B cell (primary cell): ENCODE measurements at places on chromosomes 16 and 17. TPM values are rescaled to one million over a fixed set of nuclear protein-coding genes. Genes with fewer than 3 reads are reported as not detected.

DNA sequence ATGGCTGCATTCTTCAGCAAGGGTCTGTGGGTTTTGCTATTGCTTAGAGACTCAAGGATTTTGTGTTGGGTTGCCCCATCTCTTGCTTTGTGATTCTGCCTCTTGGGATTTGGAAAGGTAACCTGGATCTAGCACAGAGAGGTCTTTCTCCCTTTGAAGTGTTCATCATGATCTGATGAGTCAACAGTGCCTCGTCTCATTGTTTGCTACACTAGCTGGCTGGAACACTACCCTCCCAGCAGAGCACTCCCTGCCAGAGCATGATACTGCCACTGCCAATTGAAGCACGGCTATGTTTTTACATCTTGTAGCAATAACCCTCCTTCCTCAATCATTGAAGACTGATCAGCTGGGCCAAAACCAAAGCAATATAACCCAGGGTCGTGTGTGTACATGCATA, 361.0 kb downstream of the CDH13 start:
- no peaks in the 10 kb centered on the region for H3K36me3 ChIP-seq
- H3K4me1 ChIP-seq = no peaks in the 10 kb centered on the region
- no peak for DNase-seq
- no peak overlapping the region for H3K27ac ChIP-seq
- H3K27me3 ChIP-seq = no peaks in the 10 kb centered on the region

Gene SYNGR2
- 380 and 390 TPM in 2 replicates for total RNA-seq

- H3K36me3 ChIP-seq = no peaks in the 10 kb centered on the region
- no peak overlapping the region for H3K27ac ChIP-seq
- no peaks in the 10 kb centered on the region for H3K4me1 ChIP-seq
- DNase-seq = no peak
- no peaks in the 10 kb centered on the region for H3K27me3 ChIP-seq
These were observed 30.0 kb upstream of the SLC38A10 start for GRCh38 chr17:81324851-81325713.

Gene CTRB2
- not detected in 2 replicates for total RNA-seq

Gene DOC2A
- total RNA-seq = not detected in 2 replicates
